Activated T-helper 1 cell treated with anti-CD3 and anti-CD28 coated beads, Interleukin-12 subunit alpha, Interleukin-12 subunit beta, Interleukin-2, Interleukin-4 antibody, amounts not matched to agents 30 ng/mL and 10 ng/mL and 1 ng/mL, durations not matched to agents 14 hours and 24 hours and 36 hours (primary cell): ENCODE measurements at places on chromosomes 3 and 15. TPM values are rescaled to one million over a fixed set of nuclear protein-coding genes. Genes with fewer than 3 reads are reported as not detected.

CEMIP gene
- total RNA-seq, result 0.03 and 0.05 TPM in 2 replicates

SPINK8 gene
- total RNA-seq, result not detected in 2 replicates

NPAP1 gene
- total RNA-seq, result not detected in 2 replicates

GRK7 gene
- total RNA-seq, result not detected in 2 replicates

HIGD2B gene
- total RNA-seq, result 0.29 TPM in 1 of 2 replicates, not detected in the other

FILIP1L gene
- 2.0 and 2.9 TPM in 2 replicates for total RNA-seq

KPNA4 gene
- total RNA-seq, result 73.5 and 77.7 TPM in 2 replicates

CLCN2 gene
- total RNA-seq, result 5.2 and 6.6 TPM in 2 replicates

- DNase-seq, result no peak
Observed at GRCh38 chr3:94362393-94362792, 299.5 kb downstream of the NSUN3 start.

DNA sequence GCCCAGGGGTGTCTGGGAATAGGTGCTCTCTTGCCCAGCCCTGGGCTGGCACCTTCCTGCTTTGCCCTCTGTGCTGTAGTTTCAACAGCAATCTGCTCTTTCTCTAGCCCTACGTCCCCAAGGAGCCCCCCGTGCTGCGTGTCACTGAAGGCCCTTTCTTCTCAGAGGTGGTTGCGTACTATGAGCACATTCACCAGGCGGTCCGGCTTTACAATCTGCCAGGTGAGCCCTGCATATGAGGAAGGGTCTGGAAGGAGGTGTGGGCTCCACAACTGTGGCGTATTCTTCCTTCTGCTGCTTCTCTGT is 9.6 kb downstream of the MAN2A2 start:
- no peak for DNase-seq

- no peak for DNase-seq
Observed at GRCh38 chr3:187518616-187519015, 150.4 kb downstream of the RTP4 start.

DNA sequence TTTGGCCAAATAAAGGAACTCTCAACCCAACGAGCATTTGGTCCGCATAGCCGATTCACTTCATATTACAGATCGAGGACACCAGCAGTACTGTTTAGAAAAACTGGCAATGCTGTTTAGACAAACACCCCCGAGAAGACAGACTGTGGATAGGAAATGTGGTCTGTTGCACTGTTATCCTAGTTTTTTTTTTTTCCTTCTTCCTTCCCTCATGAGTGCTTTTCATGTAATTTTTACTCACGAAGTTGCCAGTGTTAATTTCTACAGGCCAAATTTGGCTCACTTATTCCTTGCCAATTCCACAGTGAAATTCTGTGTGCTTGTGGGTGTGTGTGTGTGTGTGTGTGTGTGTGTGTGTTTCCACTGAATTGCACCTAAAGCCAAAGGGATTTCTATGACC is 165.7 kb downstream of the FOXP1 start:
- no peak for DNase-seq

GRCh38 chr3:197135212-197135611 is 105.6 kb upstream of the MELTF start:
- DNase-seq, result no peak

DNA sequence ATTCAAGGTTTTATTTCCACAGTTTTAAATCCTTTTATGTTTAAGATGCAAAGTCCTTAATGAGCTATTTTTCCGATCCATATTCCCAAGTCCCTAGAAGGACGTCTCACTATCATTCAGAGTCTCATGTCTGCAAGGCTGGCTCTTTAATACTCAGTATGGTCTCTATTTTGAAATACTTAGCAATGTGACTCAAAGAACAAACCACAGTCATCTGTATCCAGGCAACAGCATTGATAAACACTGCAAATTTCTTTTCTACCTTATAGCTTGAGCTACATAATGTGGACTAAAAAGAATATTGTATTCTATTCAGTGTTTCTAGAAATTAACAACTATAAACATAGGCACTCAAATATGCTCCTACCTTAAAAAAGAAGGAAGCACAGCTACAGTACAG is 588.3 kb upstream of the NAALADL2 start:
- no peak for DNase-seq

GRCh38 chr3:119350114-119350513 is 55.9 kb downstream of the ARHGAP31 start:
- no peak for DNase-seq

- DNase-seq, result no peak
Observed at GRCh38 chr3:98732286-98733052, 30.7 kb upstream of the ST3GAL6 start.
